Activated T-helper 9 cell treated with anti-CD3 and anti-CD28 coated beads, Interleukin-2, amount 50 U/mL, for 16 hours (primary cell): ENCODE measurements at places on chromosomes 1 and 21.

- DNase-seq, result no peak
Measured at GRCh38 chr1:115748401-115749150, 19.9 kb downstream of the CASQ2 start.

GRCh38 chr1:8524627-8525157 is 206.8 kb downstream of the SLC45A1 start:
- DNase-seq, result no peak

GRCh38 chr1:5632224-5632623 is 360.0 kb downstream of the NPHP4 start:
- no peak for DNase-seq

GRCh38 chr1:67818725-67819301 is 14.5 kb downstream of the GNG12 start:
- no peak for DNase-seq

DNA sequence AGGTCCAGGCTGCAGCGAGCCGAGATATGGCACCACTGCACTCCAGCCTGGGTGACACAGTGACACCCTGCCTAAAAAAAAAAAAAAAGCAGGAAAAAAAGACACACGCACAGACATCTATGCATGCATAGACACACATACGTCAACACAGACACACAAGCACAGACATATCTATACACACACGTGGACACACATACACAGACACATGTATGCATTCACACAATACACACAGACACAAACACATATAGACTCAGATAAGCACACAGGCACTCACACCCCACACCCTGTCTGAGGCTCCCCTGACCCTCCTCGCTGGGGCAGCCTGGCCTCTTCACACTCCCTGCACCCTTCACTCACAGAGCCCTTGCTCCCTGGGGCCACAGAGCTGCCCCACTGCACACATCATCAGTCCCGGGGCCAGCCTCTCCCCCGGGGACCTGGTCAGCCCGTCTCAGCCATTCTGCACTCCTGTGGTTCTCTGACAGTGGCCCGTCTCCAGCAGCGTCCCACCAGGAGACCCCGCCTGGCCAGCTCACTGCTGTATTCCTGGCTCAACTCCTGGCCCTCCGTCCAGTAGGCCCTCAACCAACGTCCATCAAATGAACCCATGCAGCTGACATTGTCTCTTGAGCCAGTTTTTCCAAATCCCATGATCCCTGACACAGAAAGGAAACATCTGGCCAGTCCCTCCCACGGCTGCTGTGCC is 4.6 kb upstream of the PRKCZ start:
- DNase-seq, result no peak

DNA sequence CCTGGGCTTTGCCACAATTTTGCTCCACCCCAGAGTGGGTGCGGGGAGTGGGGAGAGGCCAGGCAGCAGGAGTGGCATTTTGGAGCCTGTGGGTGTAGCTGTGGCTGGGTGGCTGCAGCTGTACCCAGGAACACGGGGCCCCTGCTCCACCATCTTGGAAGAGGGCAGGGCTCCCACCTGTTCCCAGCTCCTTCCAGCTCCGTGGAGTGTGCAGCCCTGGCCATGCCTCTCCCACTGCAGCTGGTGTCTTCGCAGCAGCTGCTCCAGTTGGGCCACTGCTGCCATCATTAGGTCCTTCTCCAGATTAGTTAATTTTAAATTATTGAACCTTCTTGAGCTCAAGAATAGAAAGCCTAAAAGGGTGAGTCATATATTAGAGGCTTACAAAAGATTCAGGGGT is 17.6 kb downstream of the FAM20B start:
- DNase-seq, result no peak

GRCh38 chr21:44540741-44541288 is 820 bp upstream of the KRTAP10-1 start:
- DNase-seq, result no peak

DNA sequence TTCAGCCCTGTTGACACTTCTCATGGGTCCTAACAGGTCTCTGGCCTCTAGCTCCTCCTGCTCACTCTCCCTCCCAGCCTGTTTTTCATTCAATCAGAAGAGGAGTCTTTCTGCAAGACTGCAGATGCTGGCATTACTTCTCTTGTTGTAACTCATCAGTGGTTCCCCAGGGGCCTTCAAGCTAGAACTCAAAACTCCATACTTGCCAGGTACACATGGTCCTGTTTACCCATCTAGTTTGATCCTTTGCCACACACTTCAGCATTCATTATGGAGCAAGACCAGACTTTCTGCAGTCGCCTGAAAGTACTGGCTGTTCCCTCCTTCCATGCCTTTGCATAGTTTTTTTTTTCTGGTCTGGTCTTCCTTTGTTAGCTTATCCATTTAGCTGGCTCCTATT is 47.9 kb downstream of the SERBP1 start:
- no peak for DNase-seq

DNA sequence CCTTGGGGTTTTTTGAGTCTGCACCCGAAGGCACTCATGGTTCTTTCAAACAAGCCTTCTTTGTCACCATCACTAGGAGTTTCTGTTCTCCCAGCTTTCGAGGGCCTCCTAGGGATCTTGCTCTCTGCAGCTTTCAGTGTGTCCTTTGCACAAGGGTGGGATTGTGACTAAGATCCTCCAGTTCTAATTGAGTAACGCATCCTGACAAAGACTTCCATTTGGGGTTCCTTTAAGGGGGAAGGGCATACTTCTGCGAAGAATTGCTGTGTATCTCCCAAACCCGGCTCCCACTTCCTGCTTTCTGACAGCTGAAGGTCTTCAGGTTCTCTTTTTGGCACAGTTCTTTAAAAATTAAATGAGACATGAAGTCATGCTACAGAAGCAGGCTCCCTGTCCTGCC is 139.4 kb downstream of the EDEM3 start:
- no peak for DNase-seq

- no peak for DNase-seq
Measured at GRCh38 chr1:22711071-22711470, 432 bp downstream of the EPHB2 start.

GRCh38 chr1:53413175-53414001 is 45.8 kb upstream of the DMRTB1 start:
- peak; percentile 36 for DNase-seq

DNA sequence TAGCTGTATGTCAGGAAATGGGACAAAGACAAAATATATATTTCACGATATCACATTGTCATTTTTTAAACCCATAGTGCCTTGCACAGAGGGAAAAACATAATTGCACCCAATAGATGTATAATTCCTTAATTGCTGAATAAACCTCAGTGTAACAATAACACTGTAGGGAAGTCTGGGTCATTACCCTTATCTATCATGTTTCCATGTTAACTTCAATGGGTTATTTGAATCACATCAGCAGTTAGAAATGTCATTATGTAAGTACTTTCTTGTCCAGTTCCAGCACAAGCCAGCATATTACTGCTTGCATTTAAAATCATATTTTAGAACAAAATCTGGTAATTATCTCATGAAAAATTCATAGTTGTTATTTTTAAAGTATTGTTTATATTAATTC is 222.7 kb downstream of the HMCN1 start:
- no peak for DNase-seq

DNA sequence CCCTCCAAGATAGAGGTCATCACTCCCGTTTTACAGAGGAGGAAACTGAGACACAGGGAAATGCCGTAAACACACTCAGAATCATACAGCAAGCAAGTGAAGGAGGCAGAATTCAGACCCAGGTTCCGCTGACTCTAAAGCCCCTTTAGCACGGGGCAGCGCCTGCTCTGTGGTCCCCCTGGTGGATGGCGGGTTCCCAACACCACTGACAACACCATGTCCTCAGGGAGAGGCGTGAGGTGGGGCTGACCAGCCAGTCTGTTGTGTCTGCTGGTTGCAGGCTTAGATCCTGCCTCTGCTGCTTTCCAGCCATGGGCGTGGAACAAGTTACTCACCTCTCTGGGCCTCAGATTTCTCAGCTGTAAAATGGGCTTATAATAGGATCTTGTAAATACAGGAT is 617.3 kb downstream of the MATN1 start:
- no peak for DNase-seq

- no peak for DNase-seq
Measured at GRCh38 chr21:43812139-43812821, 22.9 kb downstream of the RRP1 start.

DNA sequence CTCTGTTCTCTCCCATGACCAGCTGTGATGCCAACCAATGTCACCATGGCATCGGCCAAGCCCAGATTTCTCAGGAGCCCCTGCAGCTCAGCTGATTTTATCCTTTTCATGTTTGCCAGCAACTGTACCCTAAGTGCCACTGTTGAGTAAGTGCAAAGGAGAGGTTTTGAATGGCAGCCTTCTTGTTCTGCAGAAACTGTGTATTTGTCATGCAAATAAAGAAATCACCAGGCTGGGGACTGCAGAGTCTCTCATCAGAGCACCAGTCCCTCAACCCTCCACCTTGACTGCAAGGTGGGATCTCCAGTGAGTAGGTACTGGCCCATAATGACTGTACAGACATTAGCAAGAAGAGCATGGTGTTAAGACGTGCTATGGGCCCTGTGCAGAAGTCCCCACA is 26.6 kb downstream of the C8B start:
- DNase-seq, result no peak

GRCh38 chr1:109327285-109327684 is 20.5 kb upstream of the MYBPHL start:
- no peak for DNase-seq

- no peak for DNase-seq
Measured at GRCh38 chr1:63073309-63074306, 248.8 kb upstream of the FOXD3 start.

GRCh38 chr1:43482215-43482614 is 28.5 kb upstream of the HYI start:
- DNase-seq, result no peak

DNA sequence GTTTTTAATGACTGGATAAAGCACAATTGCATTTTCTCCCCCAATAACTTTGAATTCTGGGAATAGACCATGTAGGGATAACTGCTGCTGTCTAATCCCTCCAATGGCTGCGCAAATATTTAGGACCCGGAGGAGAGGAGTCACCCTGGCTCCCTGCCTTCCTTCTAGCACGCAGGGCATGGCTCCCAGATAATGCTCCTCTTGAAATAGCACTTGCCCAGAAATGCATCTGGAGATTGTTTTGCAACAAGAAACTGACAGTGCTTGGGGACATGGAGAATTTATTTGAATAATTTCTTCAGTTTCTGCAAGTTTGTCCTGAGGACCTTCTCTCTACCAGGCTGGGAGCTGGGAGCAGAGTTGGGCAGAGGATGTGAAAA is 83.5 kb downstream of the MAN1C1 start:
- DNase-seq, result no peak

DNA sequence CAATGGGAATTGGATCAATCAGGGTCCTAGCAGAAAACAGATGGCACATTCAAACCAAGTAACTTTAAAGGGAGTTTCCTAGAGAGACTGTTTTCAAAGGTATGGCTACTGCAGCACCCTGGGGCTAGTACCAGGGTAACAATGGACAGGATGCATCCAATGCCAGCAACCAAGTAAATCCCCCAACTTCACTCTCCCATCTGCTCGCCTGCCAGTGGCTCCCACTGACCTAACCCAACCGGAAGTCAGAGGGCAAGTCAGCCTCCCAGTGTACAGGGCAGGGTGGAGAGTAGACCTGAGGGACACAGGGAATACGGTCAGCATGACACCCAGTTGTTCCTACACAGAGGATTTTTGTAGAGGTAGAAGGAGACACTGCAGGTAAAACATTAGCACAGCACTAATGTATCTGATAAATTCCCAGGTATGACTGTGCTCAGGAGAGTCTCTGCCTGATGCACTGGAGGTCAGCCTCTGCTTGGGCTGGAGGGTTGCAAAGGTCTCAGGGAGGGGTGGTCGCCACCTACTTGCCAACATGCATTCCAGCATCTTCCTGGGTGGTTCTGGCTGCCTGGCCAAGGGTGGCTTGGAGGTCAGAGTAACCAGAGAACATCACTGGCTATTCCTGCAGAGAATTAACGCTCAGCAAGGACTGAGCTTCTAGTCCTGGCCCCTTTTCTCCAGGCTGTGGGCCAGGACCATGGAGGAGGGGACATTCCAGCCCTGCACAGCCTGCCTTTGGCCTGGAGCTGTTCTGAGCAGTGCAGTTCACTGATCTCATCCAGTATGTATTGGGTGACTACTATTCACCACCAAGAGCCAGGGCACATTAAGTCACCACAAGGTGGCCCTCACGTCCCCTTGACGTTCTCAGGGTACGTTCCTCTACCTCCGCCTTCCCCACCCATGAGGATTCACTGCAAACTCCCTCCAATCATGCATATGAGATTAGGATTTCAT is 5.1 kb upstream of the GJA4 start:
- no peak for DNase-seq

DNA sequence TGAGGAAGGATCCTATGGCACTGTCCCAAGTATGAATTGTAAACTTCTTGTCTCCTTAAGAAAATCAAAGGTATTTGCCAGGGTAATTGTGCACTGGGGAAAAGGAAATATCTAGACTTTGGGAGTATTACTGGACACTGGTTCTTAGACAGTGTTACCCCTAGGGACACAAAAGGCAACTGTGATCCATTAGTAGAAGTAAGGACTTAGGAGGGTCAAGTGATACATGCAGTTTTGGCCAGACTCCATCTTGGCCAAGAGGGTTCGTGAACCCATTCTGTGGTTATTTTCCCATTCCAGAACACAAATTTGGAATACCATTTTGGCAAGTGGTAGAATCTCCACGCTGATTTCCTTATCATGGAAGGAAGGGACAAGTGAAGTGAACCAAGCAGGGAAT is 98.1 kb downstream of the TM2D1 start:
- DNase-seq, result no peak

GRCh38 chr1:215482079-215482478 is 85.0 kb upstream of the KCTD3 start:
- no peak for DNase-seq
